CD4-positive, alpha-beta T cell treated with Interleukin-12 subunit alpha and Interleukin-12 subunit beta, for 1 hour (primary cell): ENCODE measurements at places on chromosomes 2 and 18.

DNA sequence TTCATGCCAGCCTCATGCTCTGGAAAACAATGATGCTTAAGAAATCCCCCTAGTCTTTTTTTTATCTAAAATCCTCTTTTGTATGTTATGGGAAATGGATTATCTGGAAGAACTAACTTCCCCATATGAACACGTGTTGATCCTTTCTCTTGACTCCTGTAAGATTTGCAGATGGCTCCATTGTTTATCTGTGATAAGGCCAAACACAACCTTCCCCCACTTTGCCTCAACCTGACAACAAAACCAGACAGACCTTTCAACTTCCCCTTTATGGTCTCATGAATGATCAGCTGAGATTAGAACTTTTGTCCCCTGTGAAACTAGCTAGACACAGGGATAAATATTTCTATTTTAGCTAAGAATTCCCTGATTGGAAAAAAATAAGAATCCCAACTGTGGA lies 828.0 kb upstream of the CDH2 start:
- no peak for DNase-seq

DNA sequence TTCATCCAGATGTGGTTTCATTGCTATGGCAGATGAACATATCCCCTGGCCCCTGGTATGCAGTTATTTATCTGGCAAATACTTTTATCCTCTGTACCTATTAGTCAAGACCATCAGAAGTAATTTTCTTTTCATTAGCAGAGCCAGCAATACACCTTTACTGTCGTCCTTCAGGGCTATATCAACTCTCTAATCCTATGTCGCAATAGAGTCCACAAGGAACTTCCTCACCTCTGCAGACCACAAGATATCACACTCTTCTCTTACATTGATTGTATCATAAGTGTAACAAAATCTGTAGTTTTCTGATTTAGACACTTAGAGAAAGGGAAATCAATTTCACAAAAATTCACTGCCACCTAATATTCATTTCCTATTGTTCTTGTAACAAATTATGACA lies 252.9 kb upstream of the DCC start:
- no peak for DNase-seq

- no peak for DNase-seq
Observed at GRCh38 chr18:7872569-7872968, 305.5 kb downstream of the PTPRM start.

DNA sequence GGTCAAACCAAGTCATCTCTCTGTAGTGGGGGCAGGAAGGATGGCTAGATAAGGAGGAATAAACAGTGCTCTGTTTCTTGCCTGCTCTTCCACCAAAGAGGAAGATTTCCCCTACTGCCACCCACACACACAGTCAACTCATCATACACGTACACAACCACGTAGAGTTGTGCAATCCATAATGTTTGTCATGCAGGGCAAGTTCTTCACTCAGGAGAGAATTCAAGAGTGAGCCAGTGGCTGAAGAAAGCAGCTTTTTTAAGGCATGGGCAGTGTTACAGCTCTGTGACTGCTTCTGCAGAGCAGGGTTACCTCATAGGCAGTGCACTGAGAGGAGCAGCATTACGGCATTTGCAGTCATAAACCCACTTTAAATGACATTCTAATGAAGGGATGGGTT lies 283.0 kb downstream of the RND3 start:
- DNase-seq, result no peak

DNA sequence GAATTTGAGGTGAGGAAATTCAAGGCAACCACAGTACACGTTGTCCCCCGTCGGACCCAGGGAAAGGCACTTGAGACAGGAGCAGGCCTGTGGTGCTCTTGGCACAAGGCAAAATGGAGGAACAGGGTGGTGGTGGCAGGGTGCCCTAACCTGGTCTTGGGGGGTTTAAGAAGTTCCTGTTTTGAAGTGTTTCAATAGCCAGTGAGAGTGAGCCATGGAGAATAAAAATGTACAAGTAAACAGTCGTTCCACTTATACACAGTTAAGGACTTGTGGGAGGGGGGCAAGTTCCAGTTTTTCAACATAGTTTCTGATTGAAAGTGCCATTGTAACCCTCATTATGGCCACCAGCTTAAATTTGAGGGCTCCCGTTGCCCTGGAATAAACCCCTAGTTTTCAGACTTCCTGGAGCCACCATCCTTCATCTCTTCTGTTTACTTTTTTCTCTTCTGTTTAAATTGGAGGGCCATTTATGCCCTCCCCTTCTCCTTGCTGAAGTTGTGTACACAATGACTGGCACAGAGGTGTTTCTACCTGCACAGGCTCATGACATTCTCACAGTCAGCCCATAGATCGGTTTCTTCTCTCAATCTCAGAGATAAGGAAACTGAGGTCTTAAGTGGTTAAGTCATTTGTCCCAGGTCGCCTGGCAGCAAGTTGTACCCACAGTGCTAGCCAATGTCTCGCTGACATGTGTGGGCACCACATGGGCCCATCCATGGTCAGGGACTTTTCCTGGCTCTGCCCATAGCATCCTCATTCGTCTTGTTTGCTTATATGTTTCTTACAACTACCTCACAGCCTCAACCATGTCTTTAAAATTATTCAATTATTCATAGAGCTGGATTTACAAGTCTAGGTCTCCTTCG lies 66.0 kb upstream of the ST3GAL5 start:
- no peak for DNase-seq

DNA sequence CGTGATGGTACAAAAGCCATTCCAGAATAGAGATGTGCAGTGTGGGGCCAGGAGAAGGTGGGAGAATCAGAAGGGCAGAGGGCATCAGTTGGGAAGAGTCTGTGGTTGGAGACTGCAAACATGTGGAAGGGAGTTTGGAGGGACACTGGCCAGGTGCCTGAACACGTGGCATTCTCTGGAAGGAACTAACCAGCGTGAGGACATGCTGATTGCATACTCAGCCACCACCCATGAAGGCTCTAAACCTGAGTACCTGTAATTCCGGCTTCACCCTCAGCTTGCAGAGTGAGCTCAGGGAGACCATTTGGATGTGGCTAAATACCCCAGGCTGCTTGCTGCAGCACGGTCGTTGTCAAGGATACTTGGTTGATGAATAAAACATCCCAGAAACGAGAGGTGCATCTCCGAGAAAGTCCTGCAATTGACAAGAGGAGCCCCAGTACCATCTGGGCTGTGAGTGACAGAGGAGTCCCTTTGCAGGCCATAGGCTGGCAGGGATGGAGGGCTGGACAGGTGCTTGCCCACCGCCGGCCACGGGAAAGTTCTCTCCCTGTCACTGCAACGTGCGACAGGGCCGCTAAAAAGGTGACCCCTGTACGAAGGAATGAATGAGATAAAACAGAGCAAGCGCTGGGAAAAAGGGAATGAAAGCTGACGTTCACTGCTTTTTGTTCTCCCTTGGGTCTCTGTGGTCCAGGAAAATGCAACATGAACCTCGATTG lies 5.0 kb downstream of the ACKR3 start:
- DNase-seq, result no peak
